ENCODE measurements at places on chromosomes 2 and 18. TPM values are rescaled to one million over a fixed set of nuclear protein-coding genes. Genes with fewer than 3 reads are reported as not detected.

- DNase-seq, result peak; percentile 71
These were observed 329.3 kb downstream of the INSIG2 start for GRCh38 chr2:118417406-118418120.

GRCh38 chr18:44862112-44862511 lies 181.4 kb downstream of the SETBP1 start:
- peak; percentile 61 for DNase-seq

Gene SCYGR8
- total RNA-seq, result not detected

Gene ESPNL
- total RNA-seq, result not detected

DNA sequence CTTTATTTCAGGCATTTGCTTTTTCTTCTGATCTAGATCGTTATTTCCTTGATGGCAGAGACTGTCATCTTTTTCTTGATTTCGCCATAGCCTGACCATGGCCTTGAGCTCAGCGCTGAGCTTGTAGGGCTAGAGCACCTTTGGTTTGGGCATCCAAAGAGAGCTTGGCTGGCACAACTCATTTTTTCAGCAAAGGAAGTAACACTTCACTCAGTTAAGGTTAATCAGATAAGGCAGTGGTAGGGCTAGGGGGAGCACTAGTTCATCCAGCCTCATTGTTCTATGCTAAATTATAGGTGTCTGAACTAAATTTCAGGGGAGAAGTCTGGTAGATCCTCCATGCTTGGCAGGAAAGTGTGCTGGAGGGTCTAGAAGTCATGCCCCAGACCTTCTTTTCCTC lies 125.0 kb downstream of the SETBP1 start:
- no peak for DNase-seq

Gene CCDC74B
- 0.38 TPM for total RNA-seq

- DNase-seq, result no peak
These were observed 114.8 kb downstream of the GAREM1 start for GRCh38 chr18:32355896-32356295.

- no peak for DNase-seq
These were observed 50.6 kb upstream of the FN1 start for GRCh38 chr2:215486291-215487001.

DNA sequence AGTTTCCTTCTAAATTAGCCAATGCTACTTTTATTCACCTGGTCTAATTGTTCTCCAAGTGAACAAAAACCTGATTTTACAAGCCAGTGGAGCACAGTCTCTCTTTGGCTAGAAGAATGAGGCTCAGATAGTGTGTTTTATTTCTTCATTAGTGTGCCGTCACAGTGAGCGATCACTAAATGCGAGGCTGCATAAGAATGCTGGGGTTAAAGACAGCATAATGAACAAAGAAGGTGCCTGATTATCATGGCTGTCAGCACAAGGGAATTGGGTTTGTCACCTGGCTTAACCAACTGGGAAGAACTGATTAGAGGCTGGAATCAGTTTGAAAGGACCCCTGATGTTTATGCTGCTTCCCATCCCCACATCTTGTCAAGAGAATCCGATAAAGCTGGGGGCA lies 76.4 kb downstream of the EPHA4 start:
- no peak for DNase-seq

- DNase-seq, result no peak
These were observed 102.8 kb upstream of the RAB12 start for GRCh38 chr18:8506251-8507049.

GRCh38 chr2:77007686-77008085 lies 514.5 kb downstream of the LRRTM4 start:
- DNase-seq, result no peak

DNA sequence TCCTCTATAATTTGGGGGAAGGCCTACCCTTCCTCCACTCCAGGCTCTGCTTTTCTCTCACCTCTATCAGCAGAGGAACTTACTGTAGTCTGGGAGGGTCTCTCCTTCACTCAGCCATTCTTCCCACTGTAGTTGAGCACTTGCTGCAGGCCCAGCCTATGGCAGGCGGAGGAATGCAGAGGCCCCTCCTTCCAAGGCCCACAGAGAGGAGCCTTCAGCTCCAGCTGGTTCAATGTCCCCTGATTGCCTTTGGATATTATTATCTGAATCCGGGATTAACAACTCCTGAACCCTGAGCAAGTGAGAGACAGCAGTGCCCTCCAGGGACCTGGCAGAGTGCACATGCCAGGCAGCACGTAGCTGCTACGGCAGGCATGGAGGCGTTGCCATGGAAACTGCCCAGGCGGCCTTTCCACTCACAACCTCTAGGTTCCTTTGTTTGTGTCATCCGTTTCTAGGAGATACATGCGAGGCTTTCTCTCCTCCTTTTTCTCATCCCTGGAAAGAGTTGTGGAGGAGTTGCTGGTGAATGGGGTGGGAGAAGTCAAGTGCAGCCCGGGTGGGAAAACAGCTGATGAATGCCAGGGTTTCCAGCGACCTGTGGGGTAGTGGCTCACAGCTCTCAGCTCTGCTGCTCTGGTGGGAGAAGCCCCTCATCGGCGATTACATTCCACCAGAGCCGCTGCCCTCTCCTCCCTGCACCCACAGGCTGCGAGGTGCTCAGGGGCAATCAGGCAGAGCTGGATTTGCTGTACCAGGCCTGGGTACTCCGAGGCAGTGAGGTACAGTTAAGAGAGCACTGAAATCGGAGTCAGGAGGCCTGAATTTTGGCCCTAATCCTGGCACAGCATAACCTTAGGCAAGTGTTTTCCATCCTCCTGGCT lies 55.3 kb upstream of the HK2 start:
- DNase-seq, result peak; percentile 42

DNA sequence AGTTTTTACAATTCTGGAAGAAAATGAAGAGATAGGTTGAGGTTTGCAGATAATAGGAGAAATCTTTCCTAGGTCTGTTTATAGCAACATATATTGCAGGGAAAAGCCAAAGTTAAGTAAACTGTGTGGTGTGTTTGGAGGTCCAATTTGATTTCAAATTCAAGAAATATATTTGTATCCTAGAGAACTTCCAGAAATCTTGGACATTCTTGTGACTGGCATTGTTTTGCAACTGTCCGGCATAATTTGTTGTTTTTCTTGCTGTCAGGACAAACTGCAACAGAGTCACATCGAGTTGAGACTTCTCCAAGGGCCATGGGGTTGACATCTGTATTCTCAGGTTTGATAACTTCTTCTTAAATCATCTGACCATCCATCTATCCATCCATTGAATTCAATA lies 170.9 kb upstream of the ZEB2 start:
- no peak for DNase-seq

GRCh38 chr2:40260437-40260836 lies 191.5 kb downstream of the SLC8A1 start:
- DNase-seq, result no peak

Gene CRIM1
- 45.7 TPM for total RNA-seq

DNA sequence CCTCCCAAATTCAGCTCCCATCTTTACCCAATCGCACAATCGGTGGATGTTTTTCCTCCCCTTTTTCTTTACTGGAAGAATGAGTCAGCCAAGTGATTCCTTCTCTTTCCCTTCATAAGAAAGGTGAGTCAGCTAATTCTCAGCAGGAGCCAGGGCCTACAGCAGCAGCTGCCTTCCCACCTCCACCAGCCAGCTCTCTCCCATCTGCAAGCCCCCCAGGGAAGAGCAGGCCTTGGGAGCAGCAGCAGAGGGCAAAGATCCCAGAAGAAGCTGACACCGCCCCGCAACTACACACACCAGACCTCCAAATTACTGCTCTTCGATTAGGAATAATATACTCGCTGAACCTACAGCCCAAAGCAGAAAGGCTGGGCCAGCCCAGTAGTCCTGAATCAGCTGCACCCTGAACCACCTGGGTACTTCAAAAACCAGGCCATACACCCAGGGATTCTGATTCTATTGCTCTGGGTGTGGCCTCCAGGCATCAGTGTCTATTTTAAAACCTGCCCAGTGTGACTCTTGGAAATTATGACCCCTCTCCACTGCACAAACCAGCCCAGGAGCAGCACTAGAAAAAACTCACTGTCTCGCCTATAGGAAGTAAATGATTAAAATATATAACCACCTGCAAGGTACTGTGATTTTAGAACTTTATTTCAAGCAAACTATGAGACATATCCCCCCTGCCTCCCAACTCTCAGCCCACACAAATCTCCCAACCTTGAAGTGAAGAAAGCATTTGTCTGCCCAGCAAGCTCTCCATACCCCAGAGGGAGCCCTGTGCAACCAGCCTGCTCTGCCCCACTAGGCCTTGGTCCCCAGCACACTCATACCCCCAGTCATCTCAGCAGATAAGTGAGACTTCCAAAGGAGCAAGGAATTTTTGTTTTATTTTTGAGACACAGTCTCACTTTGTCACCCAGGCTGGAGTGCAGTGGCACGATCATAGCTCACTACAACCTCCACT lies 7.3 kb downstream of the SFXN5 start:
- DNase-seq, result peak; percentile 82

Gene RPE
- 121 TPM for total RNA-seq

DNA sequence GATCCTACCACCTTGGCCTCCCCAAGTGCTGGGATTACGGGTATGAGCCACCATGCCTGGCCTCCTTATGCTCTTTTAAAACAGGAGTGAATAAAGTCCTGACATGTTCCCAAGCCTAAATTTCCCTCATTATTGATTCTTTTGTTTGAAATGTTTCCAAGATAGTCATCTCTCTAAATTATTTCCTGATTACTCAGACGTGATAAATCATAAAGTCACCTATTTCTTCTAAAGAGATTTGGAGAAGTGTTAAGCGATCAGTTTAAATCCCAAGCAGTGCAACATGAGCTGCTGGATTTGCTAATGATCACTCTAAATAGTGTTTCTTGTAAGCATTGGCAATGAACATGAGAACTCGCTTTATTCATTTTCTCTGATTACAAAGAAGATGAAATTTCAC lies 51.8 kb downstream of the PMAIP1 start:
- DNase-seq, result peak; percentile 95

- no peak for DNase-seq
These were observed 54.7 kb downstream of the BCL2 start for GRCh38 chr18:63264871-63265270.

GRCh38 chr2:240894006-240894405 lies 1.9 kb downstream of the MAB21L4 start:
- DNase-seq, result no peak

DNA sequence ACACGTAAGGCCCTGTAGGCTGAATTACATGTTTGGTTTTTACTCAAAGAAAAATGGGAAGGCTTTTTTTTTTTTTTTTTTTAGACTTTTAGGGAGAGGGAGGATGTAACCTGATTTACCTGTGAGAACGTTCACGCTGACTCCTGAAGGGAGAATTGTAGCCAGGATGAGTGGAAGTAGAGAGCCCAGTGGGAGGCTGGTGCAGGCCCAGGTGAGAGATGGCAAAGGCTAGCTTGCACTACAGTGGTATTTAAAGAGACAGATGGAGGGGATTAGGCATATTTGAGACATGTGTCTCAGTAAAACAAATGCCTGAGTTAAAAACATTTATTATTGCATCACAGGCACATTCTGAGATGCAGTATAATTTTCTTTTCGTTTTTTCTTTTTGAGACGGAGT lies 107.9 kb downstream of the CCDC85A start:
- no peak for DNase-seq

GRCh38 chr2:41963661-41964525 lies 83.9 kb upstream of the PKDCC start:
- no peak for DNase-seq

DNA sequence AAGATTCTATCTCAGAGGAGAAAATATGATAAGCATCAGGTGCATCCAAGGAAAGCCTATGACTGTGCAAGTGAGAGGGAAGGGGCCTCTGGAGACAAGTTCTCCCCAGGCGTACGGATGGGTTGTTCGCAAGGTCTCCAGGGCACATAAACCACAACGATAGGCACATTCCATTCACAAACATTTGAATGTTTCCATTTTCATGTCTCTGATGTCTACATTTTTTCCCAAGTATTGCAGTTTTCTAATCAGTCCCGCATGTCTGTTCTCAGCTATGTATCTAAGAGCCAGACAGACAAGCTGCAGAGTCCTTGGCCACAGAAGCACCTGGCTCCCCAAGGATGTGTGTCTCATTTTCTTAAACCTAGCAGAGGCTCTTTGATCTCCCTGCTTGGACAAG lies 28.0 kb downstream of the OSR1 start:
- no peak for DNase-seq

DNA sequence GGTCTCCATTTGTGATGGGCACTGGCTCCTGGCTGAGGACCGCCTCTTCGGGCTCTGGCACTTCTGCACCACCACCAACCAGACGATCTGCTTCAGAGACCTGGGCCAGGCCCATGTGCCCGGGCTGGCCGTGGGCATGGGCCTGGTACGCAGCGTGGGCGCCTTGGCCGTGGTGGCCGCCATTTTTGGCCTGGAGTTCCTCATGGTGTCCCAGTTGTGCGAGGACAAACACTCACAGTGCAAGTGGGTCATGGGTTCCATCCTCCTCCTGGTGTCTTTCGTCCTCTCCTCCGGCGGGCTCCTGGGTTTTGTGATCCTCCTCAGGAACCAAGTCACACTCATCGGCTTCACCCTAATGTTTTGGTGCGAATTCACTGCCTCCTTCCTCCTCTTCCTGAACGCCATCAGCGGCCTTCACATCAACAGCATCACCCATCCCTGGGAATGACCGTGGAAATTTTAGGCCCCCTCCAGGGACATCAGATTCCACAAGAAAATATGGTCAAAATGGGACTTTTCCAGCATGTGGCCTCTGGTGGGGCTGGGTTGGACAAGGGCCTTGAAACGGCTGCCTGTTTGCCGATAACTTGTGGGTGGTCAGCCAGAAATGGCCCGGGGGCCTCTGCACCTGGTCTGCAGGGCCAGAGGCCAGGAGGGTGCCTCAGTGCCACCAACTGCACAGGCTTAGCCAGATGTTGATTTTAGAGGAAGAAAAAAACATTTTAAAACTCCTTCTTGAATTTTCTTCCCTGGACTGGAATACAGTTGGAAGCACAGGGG lies 5.5 kb downstream of the TMEM37 start:
- no peak for DNase-seq

Gene PROM2
- total RNA-seq, result 41.6 TPM

GRCh38 chr18:25186871-25187270 lies 165.1 kb downstream of the ZNF521 start:
- DNase-seq, result no peak

GRCh38 chr2:42741140-42741539 lies 22.8 kb downstream of the OXER1 start:
- no peak for DNase-seq

Gene KCNK3
- not detected for total RNA-seq

Data from bronchial epithelial cell (primary cell).